ENCODE measurements at places on chromosomes 4 and X. TPM values are rescaled to one million over a fixed set of nuclear protein-coding genes. Genes with fewer than 3 reads are reported as not detected.

WDR17 gene
- total RNA-seq, result 0.23 TPM

NPY1R gene
- total RNA-seq, result 3.2 TPM

- DNase-seq, result peak; percentile 76
Measured at GRCh38 chr4:1792832-1793495, at the start of gene FGFR3. TSS of gene FGFR3 (plus strand) at chr4:1793293. CDS start at chr4:1793935, 642 bp downstream.

GRCh38 chr4:87251106-87251505, 30.7 kb upstream of the KLHL8 start:
- DNase-seq, result peak; percentile 72

DNA sequence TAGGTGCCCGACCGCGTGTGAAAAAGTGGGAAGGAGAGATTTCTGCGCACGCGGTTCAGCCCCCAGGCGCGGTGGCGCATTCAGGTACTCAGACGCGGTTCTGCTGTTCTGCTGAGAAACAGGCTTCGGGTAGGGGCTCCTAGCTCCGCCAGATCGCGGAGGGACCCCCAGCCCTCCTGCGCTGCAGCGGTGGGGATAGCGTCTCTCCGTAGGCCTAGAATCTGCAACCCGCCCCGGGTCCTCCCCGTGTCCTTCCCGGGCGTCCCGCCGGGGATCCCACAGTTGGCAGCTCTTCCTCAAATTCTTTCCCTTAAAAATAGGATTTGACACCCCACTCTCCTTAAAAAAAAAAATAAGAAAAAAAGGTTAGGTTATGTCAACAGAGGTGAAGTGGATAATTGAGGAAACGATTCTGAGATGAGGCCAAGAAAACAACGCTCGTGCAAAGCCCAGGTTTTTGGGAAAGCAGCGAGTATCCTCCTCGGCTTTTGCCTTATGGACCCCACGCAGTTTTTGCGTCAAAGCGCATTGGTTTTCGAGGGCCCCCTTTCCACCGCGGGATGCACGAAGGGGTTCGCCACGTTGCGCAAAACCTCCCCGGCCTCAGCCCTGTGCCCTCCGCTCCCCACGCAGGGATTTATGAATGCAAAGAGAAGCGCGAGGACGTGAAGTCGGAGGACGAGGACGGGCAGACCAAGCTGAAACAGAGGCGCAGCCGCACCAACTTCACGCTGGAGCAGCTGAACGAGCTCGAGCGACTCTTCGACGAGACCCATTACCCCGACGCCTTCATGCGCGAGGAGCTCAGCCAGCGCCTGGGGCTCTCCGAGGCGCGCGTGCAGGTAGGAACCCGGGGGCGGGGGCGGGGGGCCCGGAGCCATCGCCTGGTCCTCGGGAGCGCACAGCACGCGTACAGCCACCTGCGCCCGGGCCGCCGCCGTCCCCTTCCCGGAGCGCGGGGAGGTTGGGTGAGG, 3.7 kb downstream of the SHOX start:
- DNase-seq, result no peak

Data from left lobe of liver (tissue), 2 donors.